Sigmoid colon (tissue), 7 donors: ENCODE measurements at places on chromosomes 1 and 21. TPM values are rescaled to one million over a fixed set of nuclear protein-coding genes. Genes with fewer than 3 reads are reported as not detected.

- H3K36me3 ChIP-seq = no peaks in the 10 kb centered on the region
- DNase-seq = no peak
- H3K4me3 ChIP-seq = no peak overlapping the region
- H3K27me3 ChIP-seq = no peaks in the 10 kb centered on the region
These were observed 71.7 kb upstream of the TMPRSS2 start for GRCh38 chr21:41579692-41580091.

GRCh38 chr1:19809044-19809750 is 5.9 kb downstream of the RNF186 start:
- H3K27ac ChIP-seq = no peak overlapping the region
- H3K27me3 ChIP-seq = no peaks in the 10 kb centered on the region
- no peaks in the 10 kb centered on the region for H3K36me3 ChIP-seq
- H3K4me1 ChIP-seq = no peaks in the 10 kb centered on the region
- H3K4me3 ChIP-seq = no peak overlapping the region

- no peaks in the 10 kb centered on the region for H3K4me1 ChIP-seq
- H3K27me3 ChIP-seq = no peaks in the 10 kb centered on the region
- no peak overlapping the region for H3K27ac ChIP-seq
- H3K36me3 ChIP-seq = no peaks in the 10 kb centered on the region
- DNase-seq = peak; percentile 40
These were observed 233.9 kb downstream of the PTPRU start for GRCh38 chr1:29470087-29470787.

- H3K4me3 ChIP-seq = no peak overlapping the region
- H3K4me1 ChIP-seq = no peaks in the 10 kb centered on the region
- no peak for DNase-seq
- no peaks in the 10 kb centered on the region for H3K36me3 ChIP-seq
These were observed 96.1 kb downstream of the SLC35F3 start for GRCh38 chr1:234000557-234001041.

STX12 gene
- polyA plus RNA-seq = 38.5 TPM

- H3K4me1 ChIP-seq = no peaks in the 10 kb centered on the region
- H3K27me3 ChIP-seq = no peaks in the 10 kb centered on the region
- H3K27ac ChIP-seq = no peak overlapping the region
- no peak overlapping the region for H3K4me3 ChIP-seq
These were observed 37.2 kb upstream of the MAGOH start for GRCh38 chr1:53275566-53275965.

DNA sequence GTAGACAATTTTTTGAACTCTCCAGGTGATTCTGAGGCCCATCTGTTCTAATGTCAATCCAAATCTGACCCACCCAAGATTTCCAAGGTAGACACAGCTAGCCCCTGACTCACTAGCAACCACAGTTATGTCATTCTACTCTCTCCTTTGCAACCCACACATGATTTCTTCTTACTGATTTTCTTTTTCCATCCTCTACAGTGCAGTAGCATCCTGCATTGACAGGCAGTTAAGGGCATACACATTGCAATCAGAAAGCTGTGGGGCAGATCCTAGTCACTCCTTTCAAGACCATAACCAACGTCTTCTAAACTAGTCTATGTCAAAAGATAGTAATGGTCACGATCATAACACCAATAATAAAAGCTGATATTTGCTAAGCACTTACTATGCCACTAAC is 54.2 kb downstream of the JAK1 start:
- no peaks in the 10 kb centered on the region for H3K27me3 ChIP-seq
- H3K27ac ChIP-seq = no peak overlapping the region
- DNase-seq = no peak
- H3K4me1 ChIP-seq = peaks cover 63% of the 10 kb centered on the region

GRCh38 chr1:93623436-93623835 is 58.2 kb downstream of the BCAR3 start:
- no peaks in the 10 kb centered on the region for H3K36me3 ChIP-seq
- H3K27ac ChIP-seq = no peak overlapping the region
- H3K4me1 ChIP-seq = no peaks in the 10 kb centered on the region
- no peak overlapping the region for H3K4me3 ChIP-seq

HCRTR1 gene
- polyA plus RNA-seq = 0.03 TPM

GRCh38 chr21:39536835-39537234 is 75.9 kb upstream of the B3GALT5 start:
- H3K4me3 ChIP-seq = no peak overlapping the region
- no peak for DNase-seq
- no peak overlapping the region for H3K27ac ChIP-seq
- no peaks in the 10 kb centered on the region for H3K36me3 ChIP-seq
- no peaks in the 10 kb centered on the region for H3K4me1 ChIP-seq
- no peaks in the 10 kb centered on the region for H3K27me3 ChIP-seq

KDF1 gene
- polyA plus RNA-seq = 20.4 TPM

GRCh38 chr1:155872527-155872926 is 13.2 kb downstream of the SYT11 start:
- no peaks in the 10 kb centered on the region for H3K27me3 ChIP-seq
- peak overlapping the region; percentile 21 for H3K27ac ChIP-seq
- H3K4me1 ChIP-seq = peaks cover 3% of the 10 kb centered on the region
- H3K4me3 ChIP-seq = no peak overlapping the region

- no peaks in the 10 kb centered on the region for H3K4me1 ChIP-seq
- no peaks in the 10 kb centered on the region for H3K36me3 ChIP-seq
- peak overlapping the region; percentile 86 for H3K27ac ChIP-seq
- no peaks in the 10 kb centered on the region for H3K27me3 ChIP-seq
- peak; percentile 92 for DNase-seq
These were observed 85.8 kb upstream of the RGS1 start for GRCh38 chr1:192489748-192490147.

DNA sequence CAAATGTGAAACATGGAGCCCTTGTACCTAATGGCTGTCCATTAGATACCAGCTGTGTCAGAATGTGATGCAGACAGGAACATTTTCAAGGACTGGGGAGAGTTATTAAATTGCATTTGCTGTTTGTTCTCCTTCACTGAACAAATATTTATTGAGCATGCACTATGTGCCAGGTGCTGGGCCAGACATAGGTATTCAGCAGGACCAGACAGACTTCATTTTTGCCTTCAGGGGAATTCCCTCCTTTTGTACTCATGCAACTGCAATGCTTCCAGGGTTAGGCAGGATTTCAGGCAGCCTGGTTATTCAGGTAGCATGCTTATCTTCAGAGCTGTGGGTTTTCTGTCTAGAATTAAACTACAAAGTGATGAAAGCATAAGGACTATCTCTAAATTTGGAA is 64.2 kb upstream of the SMYD2 start:
- peaks cover 6% of the 10 kb centered on the region for H3K4me1 ChIP-seq
- H3K27ac ChIP-seq = no peak overlapping the region
- H3K36me3 ChIP-seq = no peaks in the 10 kb centered on the region
- no peak overlapping the region for H3K4me3 ChIP-seq
- no peaks in the 10 kb centered on the region for H3K27me3 ChIP-seq
- no peak for DNase-seq

DNA sequence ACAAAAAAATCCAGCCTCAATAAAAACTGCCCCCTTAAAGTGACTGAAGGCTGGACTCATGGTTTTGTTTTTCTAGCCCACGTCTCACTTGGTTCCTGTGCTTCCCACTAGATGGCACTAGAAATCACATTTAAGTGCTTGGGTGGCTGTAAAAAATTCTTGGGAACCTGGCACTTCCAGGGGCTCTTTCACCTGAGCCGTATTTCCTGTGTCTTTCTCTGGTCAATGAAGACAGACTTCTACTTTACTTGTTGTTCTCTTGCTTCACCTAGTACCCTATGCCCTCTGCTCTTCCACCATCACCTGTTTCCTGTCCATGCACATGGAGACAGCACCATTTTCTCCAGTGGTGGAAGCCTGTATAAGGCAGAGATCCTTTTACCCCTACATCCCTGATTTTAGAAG is 20.0 kb downstream of the METTL13 start:
- H3K36me3 ChIP-seq = peaks cover 18% of the 10 kb centered on the region
- DNase-seq = no peak
- no peak overlapping the region for H3K4me3 ChIP-seq
- no peaks in the 10 kb centered on the region for H3K27me3 ChIP-seq
- no peak overlapping the region for H3K27ac ChIP-seq

GRCh38 chr1:11501491-11501897 is 22.5 kb downstream of the DISP3 start:
- no peaks in the 10 kb centered on the region for H3K27me3 ChIP-seq
- peak overlapping the region; percentile 8 for H3K4me3 ChIP-seq
- H3K36me3 ChIP-seq = no peaks in the 10 kb centered on the region
- peak; percentile 56 for DNase-seq

- H3K4me3 ChIP-seq = no peak overlapping the region
- no peaks in the 10 kb centered on the region for H3K27me3 ChIP-seq
- no peaks in the 10 kb centered on the region for H3K36me3 ChIP-seq
- H3K27ac ChIP-seq = no peak overlapping the region
These were observed 14.5 kb upstream of the COG2 start for GRCh38 chr1:230627767-230628166.

GRCh38 chr1:96492236-96492635 is 229.3 kb upstream of the PTBP2 start:
- H3K4me3 ChIP-seq = no peak overlapping the region
- peaks cover 16% of the 10 kb centered on the region for H3K4me1 ChIP-seq
- H3K27ac ChIP-seq = no peak overlapping the region
- no peaks in the 10 kb centered on the region for H3K36me3 ChIP-seq
- no peak for DNase-seq

- peaks cover 14% of the 10 kb centered on the region for H3K4me1 ChIP-seq
- H3K36me3 ChIP-seq = peaks cover 8% of the 10 kb centered on the region
- peak overlapping the region; percentile 21 for H3K27ac ChIP-seq
- H3K4me3 ChIP-seq = no peak overlapping the region
- DNase-seq = no peak
These were observed 115.4 kb downstream of the BCAR3 start for GRCh38 chr1:93566227-93566626.

- no peaks in the 10 kb centered on the region for H3K27me3 ChIP-seq
- no peak overlapping the region for H3K4me3 ChIP-seq
These were observed 78.7 kb upstream of the ADAM30 start for GRCh38 chr1:119975006-119975405.
